Esophagus (tissue), 2 donors: ENCODE measurements at places on chromosomes 7 and 10. TPM values are rescaled to one million over a fixed set of nuclear protein-coding genes. Genes with fewer than 3 reads are reported as not detected.

The GFRA1 gene
- polyA plus RNA-seq, result 1.3 TPM

The UBN2 gene
- polyA plus RNA-seq, result 1.4 TPM

The PAPOLB gene
- not detected for polyA plus RNA-seq

The ZNF518A gene
- 5.5 TPM for polyA plus RNA-seq

The GAD2 gene
- not detected for polyA plus RNA-seq

The CDK1 gene
- 23.4 TPM for polyA plus RNA-seq

The ACSM6 gene
- polyA plus RNA-seq, result not detected

The CCL24 gene
- polyA plus RNA-seq, result not detected

The RASSF4 gene
- polyA plus RNA-seq, result 3.7 TPM

The LEP gene
- polyA plus RNA-seq, result 0.02 TPM

The GRID2IP gene
- polyA plus RNA-seq, result 0.44 TPM

The H2BK1 gene
- polyA plus RNA-seq, result not detected

The ENTPD1 gene
- polyA plus RNA-seq, result 3.7 TPM

The MRLN gene
- polyA plus RNA-seq, result not detected

The WDFY4 gene
- polyA plus RNA-seq, result 0.79 TPM

The GDF2 gene
- not detected for polyA plus RNA-seq

The SAMD9L gene
- polyA plus RNA-seq, result 4.0 TPM

The CALML5 gene
- polyA plus RNA-seq, result 185 TPM

The RTKN2 gene
- 7.8 TPM for polyA plus RNA-seq

The TNS3 gene
- 3.4 TPM for polyA plus RNA-seq

The ACTL6B gene
- not detected for polyA plus RNA-seq

The ASZ1 gene
- polyA plus RNA-seq, result not detected

The HOXA3 gene
- 3.3 TPM for polyA plus RNA-seq

The GPR85 gene
- 0.20 TPM for polyA plus RNA-seq

The KAZALD1 gene
- polyA plus RNA-seq, result 0.81 TPM

The OR2A5 gene
- polyA plus RNA-seq, result not detected

The CNPY4 gene
- 5.8 TPM for polyA plus RNA-seq

The IFIT1B gene
- polyA plus RNA-seq, result not detected

The PON1 gene
- not detected for polyA plus RNA-seq

The CCDC172 gene
- polyA plus RNA-seq, result not detected

The SLC39A12 gene
- not detected for polyA plus RNA-seq

The PNLIPRP1 gene
- 0.29 TPM for polyA plus RNA-seq

The TMEM236 gene
- 0.01 TPM for polyA plus RNA-seq

The NAT16 gene
- polyA plus RNA-seq, result not detected

The ACSL5 gene
- polyA plus RNA-seq, result 5.6 TPM

The AGAP5 gene
- polyA plus RNA-seq, result 2.6 TPM
